ENCODE measurements at places on chromosomes 12 and 14.

- no peak for DNase-seq
Observed at GRCh38 chr12:88952562-88952942, 372.3 kb upstream of the KITLG start.

DNA sequence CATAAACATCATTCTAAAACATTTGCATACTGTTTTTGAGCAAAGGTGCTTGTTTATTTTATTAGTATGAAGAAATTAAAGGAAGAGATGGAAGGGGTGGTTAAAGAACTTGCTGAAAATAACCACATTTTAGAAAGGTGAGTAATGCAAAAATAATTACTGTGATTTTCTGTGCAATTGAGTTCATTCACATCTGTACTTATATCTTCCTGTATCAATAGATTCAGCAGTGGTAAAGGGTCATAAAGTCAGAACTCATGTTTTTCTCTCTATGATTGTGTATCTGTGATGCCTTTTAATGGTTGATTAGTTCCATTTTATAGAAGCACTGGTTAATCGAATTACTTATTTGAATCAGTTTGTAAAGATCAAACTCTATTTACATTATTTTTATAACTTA lies 46.0 kb downstream of the TBK1 start:
- no peak for DNase-seq

DNA sequence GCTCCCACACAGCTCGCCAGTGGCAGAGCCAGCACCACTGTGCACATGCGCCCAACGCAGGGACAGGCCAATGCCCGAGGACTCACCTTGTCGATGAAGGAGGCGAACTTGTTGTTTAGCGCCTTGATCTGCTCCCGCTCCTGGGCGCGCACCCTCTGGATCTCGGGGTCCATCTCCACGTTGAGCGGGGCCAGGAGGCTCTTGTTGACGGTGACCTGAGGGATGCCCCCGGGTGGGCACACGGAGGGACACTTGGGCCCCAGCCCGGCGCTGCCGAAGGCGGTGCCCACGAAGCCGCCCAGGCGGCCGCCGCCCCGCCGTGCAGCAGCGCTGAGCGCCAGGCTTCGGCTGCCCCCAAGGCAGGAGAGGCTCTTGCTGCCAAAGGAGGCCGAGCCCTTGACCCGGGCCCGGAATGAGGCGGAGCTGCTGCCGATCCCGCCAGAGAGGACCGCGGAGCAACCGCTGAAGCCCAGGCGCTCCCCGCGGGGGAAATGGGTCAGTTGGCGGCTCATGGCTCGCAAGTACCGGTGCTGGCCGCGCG lies at the start of gene KRT72:
Gene KRT72, minus strand, starts transcription at position 523 of the 541 bp plus-strand sequence. Its CDS starts 11 bp downstream, at position 512.
- DNase-seq: no peak

GRCh38 chr14:58737511-58737910 lies 99.7 kb downstream of the DACT1 start:
- DNase-seq: no peak

DNA sequence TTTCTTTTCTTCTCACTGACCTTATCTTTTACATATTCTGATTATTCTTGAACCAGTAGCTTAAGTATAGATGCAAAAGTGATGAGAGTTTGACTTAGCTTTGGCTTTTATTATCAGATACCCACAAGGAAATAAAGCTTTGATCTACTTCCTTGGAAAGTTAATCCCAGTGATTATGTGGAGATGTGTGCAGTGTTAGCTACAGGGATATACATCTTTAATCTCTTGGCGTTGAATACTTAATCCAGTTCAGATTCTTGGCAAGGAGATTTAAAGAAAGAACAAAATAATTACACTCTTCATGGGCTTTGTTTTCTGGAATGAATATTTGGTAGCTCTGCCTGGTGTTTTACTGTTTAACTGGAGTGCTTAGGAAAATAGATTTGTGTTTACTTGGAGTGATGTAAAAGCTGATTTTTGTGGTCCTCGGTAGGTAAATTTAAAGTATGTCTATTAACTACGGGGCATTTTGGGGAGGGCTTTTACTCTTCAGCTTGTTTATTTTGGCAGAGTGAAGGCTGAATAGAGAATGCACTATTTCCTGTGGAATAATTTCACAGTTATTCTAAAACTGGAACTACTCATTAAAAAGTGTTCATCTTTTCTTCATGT lies 150.1 kb upstream of the LRIG3 start:
- DNase-seq: no peak

DNA sequence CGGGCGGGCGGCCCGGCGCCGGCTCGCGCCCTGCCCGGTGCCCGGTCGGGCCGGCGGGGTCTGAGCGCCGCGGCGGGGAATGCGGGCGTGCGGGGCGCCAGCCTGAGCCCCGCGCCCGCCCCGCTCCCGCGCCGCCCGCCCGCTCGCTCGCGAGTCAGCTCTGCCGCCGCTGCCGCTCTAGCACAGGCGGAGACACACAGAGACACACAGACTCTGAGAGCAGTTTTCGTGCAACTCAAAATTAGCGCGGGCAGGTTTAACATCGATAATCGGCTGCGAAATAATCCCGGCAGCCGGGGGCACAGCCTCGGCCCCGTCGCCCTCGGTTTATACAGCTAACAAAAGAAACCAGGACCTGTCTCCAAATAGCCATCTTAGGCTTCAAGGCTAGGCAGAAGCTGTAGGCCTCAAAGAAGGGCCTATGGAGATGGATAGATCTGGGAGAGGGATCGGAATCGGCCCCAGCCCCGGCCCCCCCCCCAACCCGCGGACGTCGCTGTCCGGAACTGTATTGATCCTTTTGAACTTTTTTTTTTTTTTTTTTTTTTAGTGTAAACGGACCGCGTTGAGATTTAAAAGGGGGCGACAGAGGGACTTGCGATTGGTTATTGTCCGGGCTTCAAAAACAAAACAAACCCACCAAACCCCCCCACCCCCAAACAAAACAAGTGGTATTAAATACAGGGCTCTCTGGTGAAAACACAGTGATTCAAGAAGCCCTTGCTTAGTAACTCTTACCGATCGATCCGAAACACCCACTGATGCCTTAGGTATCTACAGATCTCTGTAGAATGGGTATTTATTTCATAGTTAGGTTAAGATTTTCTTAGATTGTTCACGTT lies 1.1 kb downstream of the ARID2 start:
- DNase-seq: peak; percentile 59

DNA sequence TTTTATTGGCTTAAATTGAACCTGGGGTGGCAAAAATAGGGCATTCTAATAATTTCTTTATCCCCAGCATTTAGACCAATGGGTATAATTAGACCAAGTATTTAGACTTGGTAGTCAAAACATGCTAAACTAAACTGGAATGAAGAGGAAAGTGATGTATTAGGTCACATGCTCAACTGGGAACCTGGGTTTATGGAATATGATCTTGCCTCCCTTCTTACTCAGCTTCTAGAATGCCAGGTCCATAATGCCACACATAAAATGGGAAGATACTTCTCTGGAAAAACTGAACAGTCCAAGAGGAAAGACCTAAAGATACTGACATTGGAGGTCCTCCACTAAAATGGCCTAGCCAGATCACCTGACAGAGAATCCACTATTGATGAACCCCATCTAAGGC lies 6.2 kb upstream of the BIN2 start:
- DNase-seq: no peak

- DNase-seq: no peak
Observed at GRCh38 chr12:98360401-98360800, 155.0 kb upstream of the TMPO start.

DNA sequence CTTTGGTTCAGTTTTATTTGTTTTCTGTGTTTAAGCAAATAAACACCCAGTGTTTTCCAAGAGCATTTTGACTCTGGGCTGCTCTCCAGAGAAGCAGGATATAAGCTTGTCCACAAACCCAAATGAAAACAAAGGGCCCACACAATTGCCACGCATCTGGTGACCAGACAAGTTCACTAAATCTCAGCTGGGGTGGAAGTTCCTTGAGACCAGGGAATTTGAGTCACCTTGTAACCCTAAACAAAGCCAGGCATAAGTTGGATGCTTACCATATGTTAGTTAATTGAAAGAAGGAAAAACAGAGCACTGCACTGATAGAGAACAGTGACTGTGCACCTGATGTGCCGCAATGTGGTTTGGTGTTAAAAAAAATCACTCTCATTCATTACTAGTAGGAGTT lies 1.6 kb upstream of the TXNRD1 start:
- no peak for DNase-seq

- no peak for DNase-seq
Observed at GRCh38 chr14:92997343-92998061, 74.6 kb downstream of the CHGA start.

DNA sequence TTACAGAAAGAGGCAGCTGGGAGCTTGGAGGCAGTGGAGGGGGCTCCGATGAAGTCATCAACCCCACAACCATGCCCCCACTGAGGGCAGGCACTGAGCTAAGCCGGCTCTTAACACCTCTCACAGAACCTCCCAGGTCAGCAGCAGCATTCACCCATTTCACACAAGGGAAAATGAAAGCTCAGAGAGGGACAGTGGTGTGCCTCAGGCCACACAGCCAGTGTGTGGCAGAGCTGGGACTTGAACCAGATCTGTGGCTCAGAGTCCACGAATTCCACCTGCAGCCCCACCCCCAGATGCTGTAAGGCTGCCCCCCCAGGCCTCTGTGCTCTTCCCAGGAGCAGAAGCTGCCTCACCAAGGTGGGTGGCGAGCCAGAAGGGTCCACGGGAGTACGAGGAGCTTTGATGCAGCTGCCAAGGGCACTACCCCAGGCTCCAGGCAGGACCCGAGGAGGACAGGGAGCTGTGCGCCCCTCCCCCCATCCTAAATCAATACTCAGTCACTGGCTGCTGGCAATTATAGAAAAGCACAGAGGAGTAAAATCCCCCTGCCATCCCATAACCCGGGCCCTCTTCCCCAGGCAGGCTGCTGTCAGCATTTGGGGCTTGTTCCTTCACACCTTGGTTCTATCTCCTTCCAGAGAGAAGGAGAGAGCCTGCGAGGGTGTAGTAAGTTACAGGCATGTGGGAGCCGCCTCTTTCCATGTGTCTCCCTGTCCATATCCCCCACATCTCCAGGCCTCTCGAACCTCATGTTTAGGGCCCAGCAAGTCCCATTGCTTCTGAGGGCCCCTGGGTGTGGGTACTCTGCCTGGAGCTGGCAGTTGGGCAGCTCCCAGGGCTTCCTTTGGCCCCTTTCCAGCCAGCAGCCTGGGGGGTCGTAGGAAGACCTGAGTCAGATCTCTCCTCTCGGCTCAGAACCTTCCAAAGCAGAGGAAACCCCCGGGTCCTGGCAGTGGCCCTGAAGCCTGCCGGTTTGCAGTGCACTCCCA lies 47.6 kb downstream of the FAM222A start:
- DNase-seq: no peak

- DNase-seq: no peak
Observed at GRCh38 chr14:106209755-106210154, 683.4 kb downstream of the TMEM121 start.

GRCh38 chr12:72267974-72268373 lies 4.2 kb upstream of the TRHDE start:
- DNase-seq: no peak

- DNase-seq: no peak
Observed at GRCh38 chr12:48934312-48934706, 9.0 kb upstream of the FKBP11 start.

DNA sequence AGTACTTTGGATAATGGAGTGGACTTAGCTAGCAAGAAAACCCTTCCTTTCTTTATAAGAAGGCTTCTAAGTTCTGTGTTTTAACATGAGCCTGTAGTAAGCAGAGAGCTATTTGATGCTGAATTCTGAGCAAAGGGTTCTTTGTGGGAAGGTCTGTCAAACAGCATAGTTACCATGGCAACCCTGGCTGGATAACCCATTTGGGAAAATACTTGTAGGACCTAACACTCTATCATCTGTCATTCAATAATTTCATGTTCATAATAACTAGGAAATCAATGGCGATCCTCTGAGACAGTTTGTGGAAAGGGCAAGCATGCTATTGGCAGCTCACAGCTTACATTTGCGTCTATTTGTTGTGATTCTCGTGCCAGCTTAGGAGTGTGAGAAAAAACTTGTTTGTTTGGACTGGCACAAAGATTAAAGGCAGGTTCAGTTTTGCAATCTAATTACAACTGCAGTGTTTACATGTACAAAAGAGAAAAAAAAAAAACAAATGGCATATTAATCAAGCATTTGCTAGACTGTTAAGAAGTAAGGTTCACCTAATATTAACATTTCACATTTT lies 219.2 kb downstream of the PDZRN4 start:
- no peak for DNase-seq

DNA sequence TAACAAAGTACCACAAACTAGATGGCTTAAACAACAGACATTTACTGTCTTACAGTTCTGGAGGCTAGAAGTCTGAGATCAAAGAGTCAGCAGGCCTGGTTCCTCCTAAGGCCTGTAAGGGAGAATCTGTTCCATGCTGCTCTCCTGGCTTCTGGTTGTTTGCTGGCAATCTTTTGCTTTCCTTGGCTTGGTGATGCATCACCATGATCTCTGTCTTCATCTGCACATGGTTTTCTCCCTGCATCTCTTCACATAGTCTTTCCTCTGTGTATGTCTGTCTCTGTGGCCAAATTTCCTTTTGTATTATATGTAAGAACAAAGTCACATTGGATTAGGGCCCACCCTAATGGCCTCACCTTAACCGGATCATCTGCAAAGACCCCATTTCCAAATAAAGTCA lies 168.5 kb downstream of the CAPZA3 start:
- DNase-seq: peak; percentile 10

- no peak for DNase-seq
Observed at GRCh38 chr12:17577405-17577804, 512.6 kb downstream of the RERGL start.

- peak; percentile 44 for DNase-seq
Observed at GRCh38 chr12:50055831-50056638, 1.4 kb upstream of the ASIC1 start.

DNA sequence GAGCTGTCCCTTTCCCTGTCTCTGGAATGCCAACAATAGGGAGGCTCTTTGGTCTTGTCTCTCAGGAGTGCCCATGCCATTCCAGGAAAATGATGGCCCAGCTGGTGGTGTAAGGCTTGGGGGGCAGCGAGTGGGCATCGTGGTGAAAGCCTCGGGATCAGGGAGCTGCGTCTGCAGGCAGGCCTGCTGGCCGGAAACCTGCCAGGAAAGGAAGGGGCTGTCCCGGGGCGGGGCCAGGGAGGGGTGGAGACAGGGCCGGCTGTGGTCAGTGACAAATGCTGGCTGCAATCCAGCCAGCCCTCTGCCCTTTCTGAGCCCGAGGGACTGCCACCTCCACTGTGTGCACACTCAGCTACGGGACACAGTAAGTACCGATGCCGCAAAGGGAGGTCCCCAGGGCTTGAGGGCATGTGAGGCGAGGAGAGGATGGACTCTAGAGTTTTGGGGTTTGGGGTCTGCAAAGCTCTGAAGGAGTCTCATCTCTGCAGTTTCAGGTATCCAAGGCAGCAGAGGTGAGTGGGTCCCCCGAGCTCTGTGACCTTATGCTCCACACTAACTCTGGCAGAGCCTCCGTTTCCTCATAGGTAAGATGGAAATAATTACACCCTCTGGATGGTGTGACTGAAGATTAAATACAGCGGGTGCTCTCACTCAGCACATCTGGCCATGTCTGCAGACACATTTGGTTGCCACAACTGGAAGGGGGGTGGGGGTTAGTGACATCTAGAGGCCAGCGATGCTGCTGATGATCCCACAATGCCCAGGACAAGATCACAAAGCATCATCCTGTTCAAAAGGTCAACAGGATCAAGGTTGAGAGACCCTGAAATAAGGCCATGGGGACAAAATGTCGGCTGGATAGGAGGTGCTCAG lies at the start of gene SERPINA5:
Gene SERPINA5, plus strand, starts transcription at position 300 of the 873 bp plus-strand sequence. CDS start 5,937 bp downstream, outside the sequence.
- DNase-seq: no peak

All from umbilical cord (tissue), 2 donors.